ENCODE measurements at places on chromosomes 4 and X.

DNA sequence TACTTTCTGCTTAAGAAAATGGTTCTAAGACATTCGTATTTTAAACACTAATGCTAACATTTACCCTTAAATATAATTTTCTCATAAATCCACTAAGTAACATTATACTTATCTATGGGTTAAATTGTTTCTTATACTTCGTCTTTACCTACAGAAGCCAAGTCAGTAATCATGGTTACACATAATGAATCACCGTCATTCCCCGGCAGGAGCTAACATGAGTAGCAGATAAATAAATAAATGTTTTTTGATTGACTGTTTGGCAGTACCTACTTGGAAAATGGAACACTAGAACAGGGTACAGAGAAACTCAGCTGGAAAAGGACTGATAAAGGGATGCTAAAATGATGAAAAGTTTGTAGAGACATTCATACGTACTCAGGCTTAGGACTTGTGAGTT, 430.4 kb downstream of the ACTRT1 start:
- no peak for DNase-seq

DNA sequence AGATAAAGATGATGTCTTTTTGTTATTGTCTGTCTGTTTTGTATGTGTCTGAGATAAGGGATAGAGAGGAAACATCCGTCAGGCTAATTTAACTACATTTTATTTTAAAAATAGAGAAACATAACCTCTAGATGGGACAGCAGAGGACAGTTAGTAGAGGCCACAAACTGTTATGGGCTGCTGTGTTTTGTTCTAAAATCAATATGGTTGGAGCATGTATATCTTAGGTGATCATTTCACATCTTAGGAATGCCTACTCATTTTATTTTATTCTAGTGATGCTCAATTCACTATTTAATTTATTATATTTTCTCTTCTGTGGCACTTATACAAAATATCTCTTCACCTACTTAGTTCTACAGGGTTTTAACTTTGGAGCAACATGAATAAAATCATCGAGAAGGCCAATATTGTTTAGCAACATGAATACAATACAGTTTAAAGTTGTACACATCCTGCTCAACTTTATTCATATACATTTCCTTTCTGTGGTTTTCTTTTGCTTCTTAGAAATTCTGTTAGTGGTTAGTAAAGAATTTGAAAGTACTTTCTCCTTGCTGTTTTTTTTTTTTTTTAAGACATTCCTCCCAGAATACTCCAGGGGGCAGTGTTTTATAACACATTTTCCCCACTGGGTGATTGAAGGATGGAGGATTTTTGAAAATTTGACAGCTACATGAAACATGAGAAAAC, 392.9 kb downstream of the UNC5C start:
- no peak for DNase-seq

DNA sequence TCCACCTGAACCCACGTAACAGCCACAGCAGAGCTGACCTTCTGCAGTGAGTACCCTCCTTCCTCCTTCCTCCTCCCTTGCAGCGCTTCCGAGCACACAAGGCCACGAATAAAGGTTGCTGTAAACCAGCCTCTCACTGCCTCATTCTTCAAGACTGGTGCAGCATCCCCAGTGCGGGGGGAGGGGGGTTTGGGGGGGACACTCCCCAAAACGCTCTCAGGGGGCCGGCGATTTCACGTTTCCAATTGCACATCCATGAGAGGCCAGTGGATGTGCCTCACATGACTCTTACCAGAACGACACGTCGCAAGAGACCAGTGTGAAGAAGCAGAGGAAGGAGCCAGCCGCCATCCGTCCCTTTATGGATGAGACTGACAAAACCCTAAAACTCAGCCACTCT, 5.2 kb downstream of the DHRSX start:
- no peak for DNase-seq

- DNase-seq, result no peak
These were observed 15.0 kb upstream of the RAI2 start for GRCh38 chrX:17876135-17876534.

DNA sequence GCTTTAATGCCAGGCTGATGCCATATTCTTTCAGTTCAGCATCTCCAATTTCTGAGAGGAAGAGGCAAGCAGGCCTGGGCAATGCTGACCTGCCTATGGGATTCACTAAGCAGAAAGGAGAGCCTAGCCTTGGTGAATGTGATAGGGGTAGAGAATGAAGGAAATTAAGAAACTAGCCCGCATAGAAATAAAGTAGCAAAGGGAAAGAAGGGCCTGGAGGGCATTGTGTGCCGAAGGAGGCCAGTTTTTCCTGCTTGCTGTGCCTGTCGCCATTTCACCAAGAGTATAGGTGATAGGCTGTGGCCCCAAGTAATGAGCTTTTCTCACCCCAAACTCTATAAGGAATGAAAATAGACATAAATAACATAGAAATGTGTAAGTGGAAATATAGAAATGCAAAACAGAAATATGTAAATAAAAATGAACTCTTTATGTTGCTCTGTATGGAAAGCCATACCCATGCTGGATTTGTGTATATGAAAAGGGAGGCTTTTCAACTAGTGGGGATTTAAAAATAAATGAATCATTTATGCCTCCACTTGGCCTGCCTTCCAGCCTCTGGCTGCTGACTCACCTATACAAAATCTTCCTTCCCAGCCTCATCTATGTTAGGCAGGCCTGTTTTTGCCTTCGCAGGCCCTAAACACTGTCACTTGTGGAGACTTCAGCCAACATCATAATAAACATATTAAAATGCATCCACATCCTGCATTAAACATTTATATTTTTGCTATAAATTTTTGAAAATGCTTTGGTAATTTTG, 5.1 kb upstream of the OCRL start:
- no peak for DNase-seq

DNA sequence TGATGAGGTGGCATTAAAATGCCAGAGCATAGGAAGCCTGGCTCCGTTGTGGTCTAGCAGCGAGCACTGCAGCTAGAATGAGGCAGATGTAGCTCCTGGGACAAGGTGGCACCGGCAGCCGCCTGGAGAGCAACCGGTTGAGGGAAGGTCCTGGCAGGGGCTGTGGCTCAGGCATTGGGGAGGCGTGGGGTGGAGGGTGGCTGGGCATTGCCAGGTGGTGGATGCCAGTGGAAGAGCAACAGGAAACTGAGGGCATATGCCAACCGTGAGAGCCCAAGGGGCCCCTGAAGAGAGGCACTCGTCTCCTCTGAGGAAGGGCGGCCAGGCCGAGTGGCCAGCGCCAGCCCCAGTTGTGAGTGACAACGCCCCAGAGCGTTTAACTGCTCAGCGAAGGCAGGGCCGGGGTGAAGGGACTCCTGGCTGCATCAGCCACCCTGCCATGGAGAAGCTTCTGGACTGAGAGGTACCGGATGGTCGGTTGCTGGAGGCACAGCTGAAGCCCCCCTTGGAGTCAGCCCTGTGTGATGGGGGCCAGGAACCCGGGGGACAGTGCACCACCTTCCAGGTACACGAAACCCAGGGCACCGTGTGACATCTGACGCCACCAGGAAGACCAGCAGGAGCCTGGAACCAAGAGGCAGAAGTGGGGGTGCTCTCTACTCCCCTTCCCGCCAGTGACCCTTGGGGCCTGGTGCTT, 13.2 kb upstream of the PDE6B start:
- no peak for DNase-seq

DNA sequence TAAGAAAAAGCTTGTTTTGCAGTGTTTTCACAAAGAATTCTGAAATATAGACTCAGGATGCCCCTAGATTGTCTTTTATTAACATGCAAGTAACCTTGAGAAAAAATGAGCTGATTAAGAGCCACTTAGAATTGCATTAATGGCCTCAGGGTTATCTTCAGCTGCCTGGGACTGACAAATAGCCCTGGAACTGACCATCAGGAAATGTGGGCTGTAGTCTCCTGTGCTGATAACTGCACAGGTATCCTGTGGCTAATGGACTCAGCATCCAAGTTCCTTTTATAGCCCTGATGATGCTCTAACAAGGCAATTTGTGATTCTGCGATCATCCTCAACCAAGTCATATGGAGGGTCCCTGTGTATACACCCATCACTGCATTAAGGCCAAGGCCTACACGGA, 17.0 kb downstream of the CA5B start:
- DNase-seq, result no peak

DNA sequence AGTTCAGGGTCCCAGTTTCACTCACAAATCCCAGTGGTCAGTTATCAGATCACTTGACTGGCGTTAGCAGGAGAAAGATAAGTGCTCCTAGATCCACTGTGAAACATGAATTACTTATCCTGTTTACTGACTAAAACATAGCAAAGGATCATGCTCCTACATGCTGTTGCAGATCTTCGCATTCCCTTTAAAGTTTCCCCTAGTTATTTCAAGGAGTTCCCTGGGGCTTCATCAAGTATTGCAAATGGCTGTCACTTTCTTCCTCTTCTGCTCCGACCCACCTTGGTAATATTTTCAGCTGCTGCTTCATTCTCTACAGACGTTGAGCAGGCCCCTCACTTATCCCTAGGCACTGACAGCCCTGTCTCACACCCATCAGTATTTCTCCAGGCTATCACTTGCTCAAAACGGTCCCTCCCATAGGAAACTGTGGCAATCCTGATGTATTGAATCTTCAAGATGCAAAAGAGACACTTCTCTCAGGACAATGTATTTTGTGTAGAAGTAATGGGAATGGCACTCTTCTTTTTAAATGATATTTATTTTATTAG, 466.0 kb downstream of the INPP4B start:
- DNase-seq, result no peak

DNA sequence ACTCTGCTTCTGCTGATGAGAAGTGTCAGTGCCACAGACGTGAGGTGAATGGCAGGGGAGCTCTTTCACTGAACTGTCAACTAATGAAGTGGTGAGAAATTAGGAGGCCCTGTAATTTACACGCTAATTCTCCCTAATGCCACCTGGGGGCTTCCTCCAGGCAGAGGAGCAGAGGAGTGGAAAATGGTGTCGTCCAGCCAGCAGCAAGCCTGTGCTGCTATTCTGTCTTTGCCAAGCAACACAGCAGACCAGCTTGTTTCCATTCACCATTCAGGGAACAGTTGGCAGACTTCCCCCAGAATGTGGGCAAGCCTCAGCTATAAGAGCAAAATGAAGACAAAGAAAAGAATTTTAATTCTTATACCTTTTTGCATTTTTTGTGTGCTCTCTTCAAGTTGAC, 245.2 kb upstream of the TET2 start:
- DNase-seq, result no peak

DNA sequence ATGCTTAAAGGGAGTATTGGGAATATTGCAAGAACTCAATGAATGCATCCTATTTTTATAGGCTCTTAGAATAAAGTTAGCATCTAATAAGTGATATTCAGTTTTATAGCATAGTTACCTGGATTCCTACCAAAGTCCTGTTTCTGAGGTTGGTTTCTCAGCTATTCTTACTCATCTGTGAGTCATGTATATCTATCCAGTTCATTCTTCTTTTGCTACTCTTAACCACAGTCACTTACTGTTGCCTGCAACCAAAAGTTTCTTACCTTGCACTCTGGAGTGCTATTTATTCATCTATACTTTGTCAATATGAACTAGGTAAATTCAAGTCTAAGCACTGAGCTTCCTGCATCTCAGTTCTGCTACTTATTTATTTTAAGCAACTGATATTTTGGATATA, 322.5 kb downstream of the HS3ST1 start:
- no peak for DNase-seq

GRCh38 chr4:116082808-116083366, 969.5 kb upstream of the NDST4 start:
- DNase-seq, result no peak

DNA sequence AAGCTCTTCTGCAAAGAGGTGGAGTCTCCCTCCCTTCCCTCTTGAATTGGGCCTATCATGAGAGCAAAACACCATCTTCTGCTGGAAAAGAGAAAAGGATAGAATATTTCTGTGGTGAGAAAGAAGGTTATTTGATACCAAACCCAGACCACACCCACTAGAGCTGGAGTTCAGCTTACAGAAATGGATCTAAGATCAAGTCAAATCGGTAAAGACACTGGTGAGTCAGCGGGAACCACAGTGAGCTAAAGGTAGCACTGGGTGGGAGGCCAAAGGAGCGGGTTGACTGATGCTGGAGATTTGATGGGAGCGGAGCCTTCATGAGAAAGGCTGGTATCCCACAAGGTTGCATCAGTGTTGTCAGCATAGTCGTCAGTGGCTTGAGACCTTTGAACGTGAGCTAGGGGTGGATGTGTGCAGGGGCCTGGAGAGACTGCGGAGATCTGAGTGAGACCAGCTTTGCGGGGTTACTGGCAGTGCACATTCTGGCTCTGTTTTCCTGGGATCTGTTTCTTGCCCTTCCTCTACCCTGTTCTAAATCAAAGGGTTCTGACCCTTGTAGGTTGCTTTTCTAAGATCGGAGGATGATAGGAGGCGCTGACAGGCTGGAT, 106.4 kb upstream of the SCOC start:
- DNase-seq, result no peak

GRCh38 chrX:136665258-136665900, 17.4 kb downstream of the CD40LG start:
- DNase-seq, result no peak

GRCh38 chr4:24477919-24478318, 106.4 kb downstream of the DHX15 start:
- no peak for DNase-seq

DNA sequence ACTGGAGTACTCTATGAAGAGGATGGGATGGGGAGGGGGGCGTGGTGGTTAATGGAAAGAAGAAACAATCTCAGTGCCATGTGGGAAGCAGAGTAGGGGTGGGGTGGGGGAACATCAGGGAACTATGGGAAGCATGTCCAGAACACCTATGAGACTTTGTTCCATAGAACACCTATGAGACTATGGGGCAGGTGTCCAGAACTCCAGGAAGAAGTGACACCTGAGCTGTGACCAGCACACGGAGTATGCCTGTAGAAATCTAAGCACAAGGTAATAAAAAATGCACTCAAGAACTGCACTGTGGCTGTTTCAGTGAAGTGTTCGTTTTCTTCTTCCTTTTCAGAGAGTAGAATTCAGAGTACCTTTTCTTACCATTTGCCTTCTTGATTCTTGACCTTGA, 704.8 kb upstream of the TENM3 start:
- DNase-seq, result no peak

DNA sequence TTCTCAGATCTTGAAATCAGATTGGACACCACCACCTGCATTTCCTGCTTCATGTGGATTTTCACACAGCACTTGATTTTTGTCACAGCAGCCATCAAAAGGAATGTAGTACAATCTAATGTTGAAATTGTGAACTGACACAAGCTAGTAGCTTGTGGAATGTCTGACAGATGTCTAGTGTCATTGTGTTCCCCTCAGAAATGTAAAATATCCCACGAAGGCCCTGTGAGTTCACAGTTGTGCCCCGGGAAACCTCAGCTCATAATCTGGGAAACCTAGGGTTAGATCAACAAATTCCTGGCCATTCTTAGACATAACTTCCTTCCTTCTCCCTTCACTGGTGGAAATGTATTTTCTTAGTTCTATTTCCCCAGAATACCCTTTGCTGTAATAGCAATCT, 205.7 kb downstream of the AR start:
- DNase-seq, result no peak

GRCh38 chr4:94882756-94883155, 125.0 kb downstream of the BMPR1B start:
- no peak for DNase-seq

DNA sequence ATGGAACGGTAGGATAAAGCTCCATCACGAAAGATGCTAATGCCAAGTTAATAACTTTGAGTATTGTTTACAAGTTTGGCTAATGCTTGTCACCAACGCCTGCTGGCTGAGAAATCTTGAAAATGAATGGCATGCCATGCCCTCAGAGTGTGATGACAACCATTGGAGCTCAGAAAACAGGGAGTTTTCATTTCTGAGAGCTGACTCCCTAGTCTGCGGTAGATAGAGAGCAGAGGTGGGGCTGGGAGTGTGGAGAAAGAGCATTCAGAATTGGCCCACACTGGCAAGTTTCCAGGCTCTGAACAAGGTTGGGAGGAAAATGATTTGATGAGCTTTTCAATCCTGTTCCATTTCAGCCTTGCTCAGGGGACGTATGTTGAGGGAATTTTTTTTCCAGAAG, 183.9 kb downstream of the CPEB2 start:
- no peak for DNase-seq
